ENCODE measurements at places on chromosomes 13 and 19.

- DNase-seq, result peak; percentile 52
Measured at GRCh38 chr13:49627831-49628652, at the start of gene ARL11. ARL11 (plus strand) TSS chr13:49628507; CDS start chr13:49630448, 1,941 bp downstream.

- no peak for DNase-seq
Measured at GRCh38 chr13:31018511-31018910, 86.1 kb downstream of the TEX26 start.

DNA sequence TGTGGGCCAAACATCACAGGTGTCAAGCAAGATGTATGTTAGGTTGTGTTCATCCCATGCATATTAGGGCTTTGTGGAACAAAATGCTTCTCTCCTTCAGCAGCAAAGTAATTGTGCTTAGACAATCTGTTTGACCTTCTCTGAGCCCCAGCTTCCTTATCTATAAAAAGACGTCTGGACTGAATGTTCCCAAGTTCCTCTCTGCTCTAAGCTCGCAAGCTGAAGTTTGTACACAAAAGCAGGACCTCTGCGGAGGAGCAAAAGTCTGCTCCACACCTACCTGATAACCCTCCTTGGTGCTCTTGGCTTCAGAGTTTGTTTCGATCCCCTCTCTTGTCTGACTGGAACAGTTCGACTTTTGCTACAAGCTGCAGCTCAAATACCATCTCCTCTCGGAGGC is 95.7 kb upstream of the UBL3 start:
- DNase-seq, result no peak

- no peak for DNase-seq
Measured at GRCh38 chr13:99740251-99740979, 231.2 kb downstream of the ZIC5 start.

DNA sequence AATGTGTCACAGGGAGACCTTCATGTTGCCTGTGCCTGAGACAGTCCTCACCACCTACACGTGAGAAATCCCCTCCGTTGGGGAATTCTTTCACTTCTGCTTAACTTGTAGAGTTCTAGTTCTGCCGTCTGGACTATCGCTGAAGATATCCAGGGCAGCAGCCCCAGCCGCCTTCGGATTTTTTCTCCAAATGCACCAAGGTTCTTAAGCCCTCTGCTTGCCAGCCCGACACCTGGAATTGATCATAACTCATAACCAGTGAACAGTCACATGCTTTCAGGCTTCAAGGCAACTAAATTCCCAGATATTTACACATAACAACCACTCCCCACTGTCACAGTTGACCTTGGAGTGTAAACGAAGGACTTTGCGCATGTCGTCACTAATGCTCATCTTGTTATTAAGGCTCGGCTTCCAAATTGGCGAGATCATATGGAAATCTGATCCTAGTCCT is 114.4 kb downstream of the RAB20 start:
- no peak for DNase-seq
